ENCODE measurements at places on chromosomes 11 and 22.

DNA sequence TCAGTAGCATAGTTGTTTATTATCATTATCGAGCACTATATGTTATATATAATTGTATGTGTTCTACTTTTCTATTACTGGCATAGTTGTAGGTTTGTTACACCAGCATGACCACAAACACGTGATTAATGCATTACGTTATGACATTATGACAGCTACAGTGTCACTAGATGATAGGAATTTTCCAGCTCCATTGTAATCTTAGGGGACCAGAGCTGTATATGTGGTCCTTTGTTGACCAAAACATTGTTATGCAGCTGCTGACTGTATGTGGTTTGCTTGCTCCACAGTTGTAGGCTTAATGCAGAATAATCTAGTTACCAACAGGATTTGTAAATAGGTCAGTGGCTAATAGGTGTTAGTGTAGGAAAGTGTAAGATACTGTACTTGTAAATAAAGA, 66.1 kb downstream of the HSD17B12 start:
- no peak for DNase-seq

GRCh38 chr11:46210133-46210636, 67.3 kb upstream of the CREB3L1 start:
- no peak for DNase-seq

- DNase-seq, result no peak
These were observed 21.6 kb upstream of the TEF start for GRCh38 chr22:41360126-41360525.

GRCh38 chr11:72452495-72452894, 18.2 kb upstream of the CLPB start:
- no peak for DNase-seq

DNA sequence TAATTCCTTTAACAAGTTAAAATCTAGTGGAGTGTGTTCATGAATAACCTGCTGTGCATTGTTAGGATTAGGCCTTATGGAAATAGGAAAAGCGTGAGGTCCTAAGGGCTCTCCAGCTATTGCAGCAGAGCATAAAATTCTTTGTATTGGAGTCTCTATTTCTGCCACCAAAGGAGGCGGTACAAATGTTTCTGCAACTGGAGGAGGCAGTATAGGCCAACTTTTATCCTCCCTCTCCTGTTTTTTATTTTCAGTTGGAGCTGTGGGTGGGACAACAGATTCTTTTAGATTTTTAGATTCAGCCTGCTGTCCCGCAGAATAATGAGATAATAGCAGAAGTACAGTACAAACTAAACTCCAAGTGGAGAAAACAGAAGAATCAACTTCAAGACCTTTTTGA, 26.2 kb downstream of the OR10A6 start:
- DNase-seq, result no peak

DNA sequence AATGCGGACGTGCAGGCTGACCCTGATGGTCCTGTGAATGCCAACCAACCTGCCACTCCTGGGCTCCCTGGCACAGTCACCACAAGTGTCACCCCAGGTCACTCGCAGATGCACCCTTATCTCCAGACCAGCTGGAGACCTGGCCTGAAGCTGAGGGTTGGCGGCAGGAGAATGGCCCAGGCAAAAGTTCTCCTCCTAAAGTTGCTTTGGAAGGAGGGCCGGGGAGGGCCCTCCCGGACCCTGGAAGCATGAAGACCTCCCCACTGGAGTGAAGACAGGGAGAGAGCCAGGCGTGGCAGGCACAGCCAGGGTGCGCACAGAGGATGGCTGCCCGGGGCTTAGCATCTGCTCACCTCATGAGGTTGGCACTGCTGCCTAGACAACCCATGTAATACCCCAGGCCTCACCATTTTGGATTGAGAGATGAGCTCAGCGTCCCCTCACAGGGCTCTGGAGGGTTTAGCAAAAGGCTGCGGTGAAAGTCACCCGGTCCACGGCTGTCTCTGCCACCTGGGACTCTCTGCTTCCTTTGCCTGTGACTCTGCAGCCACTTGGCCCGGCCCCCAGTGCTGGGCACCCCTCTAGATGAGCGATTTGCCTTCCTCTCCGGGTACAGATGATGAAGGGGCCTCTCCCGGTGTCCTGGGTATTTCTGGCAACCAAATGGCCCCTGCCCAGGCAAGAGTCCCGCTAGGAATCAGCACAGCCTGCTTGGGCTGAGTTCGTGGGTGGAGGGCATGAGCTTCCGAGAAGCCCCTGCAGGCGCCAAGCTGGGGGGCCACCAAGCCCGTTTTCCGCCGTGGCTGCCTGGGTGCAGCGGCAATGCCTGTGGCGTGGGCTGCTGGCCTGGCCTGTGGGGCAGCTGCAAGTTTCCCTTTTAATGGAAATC, 48.3 kb upstream of the SEPTIN5 start:
- no peak for DNase-seq

DNA sequence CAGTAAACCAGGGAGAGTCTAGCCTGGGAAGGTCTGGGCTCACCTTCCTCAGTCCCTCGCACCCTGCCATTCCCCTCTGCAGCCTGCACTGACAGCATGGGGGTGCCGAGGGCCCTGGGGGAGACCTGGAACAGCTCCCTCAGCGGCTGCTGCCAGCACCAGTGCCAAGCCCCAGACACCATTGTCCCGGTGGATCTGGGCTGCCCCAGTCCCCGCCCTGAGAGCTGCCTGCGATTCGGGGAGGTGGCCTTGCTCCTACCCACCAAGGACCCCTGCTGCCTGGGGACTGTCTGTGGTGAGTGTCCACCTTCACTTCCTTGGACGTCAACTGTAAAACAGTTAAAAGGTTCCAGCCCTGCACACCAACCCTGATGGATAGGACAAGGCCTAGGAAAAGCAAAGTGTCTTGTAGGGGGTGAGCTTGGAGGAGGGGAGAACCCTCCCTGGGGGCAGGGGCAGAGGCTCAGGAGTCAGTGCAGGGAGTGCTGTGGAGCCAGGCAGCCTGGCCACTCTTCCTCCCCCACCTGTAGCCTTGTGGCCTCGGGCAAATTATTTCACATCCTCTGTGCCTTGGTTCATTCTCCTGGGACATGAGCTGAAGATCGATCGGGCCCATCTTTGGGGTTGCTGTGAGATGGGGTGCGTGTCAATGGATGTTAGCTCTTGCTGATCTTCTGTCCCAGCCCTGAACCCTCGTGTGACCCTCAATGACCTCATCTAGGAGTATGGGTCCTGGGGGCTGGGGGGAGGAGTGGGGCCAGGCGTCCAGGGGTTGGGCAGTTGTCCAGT, 85.2 kb upstream of the MYOD1 start:
- DNase-seq, result no peak

DNA sequence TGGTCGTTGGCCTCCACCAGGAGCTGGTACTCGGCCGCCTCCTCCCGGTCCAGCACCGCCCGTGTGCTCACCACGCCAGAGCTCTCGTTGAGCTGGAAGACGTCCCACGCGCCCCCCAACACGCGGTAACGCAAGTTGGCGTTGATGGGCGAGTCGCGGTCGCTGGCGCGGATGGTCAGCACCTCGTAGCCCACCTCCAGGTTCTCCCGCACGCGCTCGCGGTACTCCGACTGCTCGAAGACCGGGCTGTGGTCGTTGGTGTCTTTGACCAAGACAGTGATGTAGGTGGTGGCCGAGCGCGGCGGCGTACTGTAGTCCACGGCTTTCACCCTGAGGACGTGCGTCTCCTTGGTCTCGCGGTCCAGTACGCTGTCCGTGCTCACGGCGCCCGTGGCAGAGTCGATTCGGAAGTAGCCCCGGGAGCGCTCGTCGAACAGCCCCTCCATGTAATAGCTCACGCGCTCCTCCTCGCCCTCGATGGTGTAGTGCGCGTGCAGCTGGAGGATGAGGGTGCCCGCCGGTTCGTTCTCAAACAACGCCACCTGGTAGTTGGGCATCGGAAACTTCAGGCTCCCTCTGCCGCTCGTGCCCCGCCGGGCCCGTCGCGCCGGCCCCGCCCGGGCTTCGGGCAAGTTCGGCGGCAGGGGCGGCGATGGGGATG, 1.4 kb downstream of the CELSR1 start:
- DNase-seq, result no peak

- no peak for DNase-seq
These were observed 175.0 kb downstream of the DYNC2H1 start for GRCh38 chr11:103284260-103284659.

DNA sequence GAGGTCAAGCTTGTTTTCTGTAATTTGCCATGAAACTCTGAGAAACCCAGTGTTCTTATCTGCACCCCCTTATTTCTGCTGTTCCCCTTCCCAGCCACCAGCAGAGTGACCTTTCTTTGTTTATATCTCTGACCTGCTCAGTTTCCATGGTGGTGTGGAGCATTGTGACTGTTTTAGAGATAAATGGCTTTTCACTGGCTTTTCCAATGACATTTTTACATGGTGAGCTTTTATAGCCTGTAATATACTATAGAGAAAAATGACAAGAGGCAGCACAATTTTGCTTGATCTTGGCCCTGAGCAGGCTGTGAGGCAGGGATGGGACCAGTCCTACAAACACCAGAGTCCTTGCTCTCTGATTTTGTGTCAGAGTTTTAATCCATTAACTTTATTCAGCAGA, 233.9 kb downstream of the FAT3 start:
- no peak for DNase-seq

DNA sequence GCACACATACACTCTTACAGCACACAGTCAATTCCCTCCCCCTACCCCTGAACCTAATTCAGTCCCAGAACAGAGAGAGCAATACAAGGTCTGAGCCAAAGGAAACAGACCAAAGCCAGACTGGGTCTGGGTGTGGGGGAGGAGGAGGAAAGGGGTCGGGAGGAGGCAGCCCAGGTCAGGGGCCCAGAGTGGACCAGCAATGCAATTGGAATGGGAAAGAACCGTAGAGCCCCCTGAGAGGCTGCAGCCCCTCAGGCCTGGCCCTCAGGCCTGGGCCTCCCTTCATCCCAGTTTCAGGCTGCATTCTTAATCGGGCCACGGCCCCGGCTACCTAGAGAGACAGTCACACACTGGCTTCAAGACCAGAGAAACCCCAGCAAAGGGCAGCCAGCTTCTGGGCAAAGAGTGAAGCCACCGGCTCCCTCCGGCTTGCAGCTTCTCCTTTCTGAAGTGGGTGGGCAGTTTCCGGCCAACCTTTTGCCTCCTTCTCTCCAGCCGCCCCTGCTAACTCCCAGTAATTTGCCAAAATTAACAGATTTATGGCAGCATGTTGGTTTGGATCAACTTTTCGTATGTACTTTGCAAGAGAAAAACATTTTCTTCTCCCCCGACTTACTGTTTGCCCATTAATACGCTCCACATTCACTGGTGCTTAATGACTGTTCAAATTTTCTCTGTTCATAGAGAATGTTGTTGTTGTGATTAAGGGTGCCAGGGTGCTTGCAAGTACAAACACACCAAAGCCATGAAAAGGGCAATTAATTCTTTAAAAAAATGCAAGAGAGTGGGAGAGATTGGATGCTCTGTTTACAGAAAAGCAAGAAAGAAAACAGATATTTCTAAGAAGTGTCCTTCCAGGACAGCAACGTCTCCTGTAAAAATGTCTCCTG, 488.3 kb downstream of the MN1 start:
- DNase-seq, result no peak

GRCh38 chr11:16357775-16358174, 1.4 kb upstream of the SOX6 start:
- DNase-seq, result no peak

GRCh38 chr11:94546886-94547285, 3.2 kb downstream of the FUT4 start:
- DNase-seq, result no peak

- peak; percentile 77 for DNase-seq
These were observed 71.6 kb downstream of the C11orf58 start for GRCh38 chr11:16809886-16810668.

DNA sequence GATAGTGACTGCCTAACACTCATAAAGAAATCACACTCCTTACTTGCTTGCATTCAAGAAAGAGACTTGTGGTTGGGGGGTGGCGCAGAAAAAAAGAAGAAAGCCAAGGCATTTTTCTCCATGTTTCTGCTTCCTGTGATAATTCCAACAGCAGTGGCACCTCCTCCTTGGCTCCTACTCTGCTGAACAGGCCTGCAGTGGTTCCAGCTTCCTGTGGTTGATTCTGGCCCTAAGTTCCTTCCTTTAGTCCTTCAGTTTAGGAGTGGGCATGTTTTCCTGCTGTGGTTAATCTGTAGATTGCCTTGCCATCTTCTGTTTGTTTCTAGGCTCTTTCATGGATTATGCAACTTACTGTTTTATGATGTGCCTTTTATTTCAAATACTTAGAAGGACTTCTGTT, 940.4 kb downstream of the DLG2 start:
- no peak for DNase-seq

DNA sequence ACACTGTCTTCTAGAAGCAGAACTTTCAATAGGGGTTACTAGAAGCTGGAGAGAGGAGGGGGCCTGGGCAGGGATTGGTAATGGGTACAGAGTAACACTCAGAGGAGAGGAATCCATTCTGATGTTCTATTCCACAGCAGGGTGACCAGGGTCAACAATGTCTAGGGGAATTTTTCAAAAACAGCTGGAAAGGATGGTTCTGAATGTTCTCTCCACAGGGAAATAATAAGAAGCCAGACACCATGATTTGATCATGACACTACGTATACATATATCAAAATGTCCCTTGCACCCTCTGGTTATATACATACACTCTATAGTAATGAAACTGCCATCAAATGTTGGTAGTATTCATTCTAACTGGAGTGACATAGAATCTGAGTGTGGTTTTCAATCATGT, 111.2 kb upstream of the TOP3B start:
- DNase-seq, result no peak

DNA sequence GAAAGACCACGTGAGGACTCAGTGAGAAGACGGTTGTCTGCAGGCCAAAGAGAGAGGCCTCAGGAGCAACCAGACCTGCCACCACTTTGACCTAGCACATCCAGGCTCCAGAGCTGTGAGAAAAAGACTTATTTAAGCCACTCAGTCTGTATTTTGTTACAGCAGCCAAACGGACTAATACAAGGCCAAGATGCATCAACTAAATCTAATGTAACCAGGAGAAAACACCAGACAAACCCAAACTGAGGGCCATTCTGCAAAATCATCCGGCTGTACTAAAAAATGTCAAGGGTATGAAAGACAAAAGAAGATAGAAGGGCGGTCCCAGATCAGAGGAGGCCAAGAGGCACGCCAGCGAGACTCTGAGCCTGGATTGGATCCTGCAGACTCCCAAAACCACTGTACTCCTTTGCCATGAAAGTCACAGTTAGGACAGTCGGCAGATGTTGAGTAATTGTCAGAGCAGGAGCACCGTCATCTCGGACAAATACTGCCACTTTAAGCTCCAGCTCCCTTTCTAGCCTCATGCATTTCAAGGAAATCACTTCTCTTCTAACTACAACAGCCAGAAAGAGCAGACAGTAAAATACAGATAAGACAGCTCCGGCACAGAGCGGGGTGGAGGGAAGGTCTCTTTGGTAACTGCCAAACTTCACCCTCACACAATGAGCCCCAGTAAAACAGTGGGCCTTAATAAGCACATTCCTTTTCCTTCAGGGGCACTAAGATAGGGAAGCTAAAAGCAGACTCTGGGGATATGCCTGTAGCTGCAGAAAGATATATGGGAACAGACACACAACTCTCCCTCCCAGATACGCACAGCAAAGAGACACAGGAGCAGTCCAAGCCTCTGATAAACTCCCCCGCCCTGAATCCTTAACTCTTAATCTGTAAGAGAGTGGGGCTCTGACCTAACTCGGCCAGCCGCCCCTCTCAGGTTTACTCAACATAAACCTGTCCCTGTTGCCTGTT, 3.5 kb upstream of the ZP1 start:
- DNase-seq, result no peak
